HepG2 (cell line): ENCODE measurements at places on chromosomes 4 and X.
A peak's percentile ranks its signal among the peaks of the same experiment; 100 is the strongest.

DNA sequence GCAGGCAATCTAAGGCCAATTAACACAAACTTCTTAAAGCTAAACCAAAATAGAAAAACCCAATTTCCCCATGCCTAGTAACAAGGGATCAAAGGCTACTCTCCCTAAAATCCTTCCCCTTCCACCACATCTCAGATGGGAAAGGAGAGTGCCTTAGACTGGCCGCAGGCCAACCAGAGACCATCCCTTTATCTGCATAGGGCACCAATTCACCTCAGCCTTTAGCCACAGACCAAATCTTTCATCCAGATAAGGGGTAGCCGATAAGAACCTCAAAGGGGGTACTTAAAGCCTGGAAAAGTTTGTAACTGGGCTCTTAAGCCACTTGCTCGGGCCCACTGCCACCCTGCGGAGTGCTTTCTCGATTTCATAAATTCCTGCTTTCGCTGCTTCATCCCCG is 68.3 kb downstream of the TEX13C start:
- no peak for DNase-seq

DNA sequence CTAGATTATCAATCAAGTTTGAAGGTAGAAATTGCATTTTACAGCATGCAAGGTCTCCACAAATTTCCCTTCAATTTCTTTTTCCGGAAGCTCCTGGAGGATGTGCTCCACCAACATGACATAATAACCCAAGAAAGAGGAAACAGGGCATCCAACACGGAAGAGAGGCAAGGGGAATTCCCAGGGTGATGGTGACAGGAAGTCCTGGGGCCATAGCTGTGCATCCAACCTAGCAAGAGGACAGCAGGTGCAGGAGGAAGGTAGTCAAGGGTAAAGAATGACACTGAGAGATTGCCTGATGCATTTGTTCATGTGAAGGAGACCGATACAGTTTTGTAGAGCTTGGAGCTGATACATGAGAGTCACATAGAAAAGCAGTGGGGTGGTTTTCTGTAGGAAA is 115.7 kb upstream of the LSM6 start:
- DNase-seq: no peak

DNA sequence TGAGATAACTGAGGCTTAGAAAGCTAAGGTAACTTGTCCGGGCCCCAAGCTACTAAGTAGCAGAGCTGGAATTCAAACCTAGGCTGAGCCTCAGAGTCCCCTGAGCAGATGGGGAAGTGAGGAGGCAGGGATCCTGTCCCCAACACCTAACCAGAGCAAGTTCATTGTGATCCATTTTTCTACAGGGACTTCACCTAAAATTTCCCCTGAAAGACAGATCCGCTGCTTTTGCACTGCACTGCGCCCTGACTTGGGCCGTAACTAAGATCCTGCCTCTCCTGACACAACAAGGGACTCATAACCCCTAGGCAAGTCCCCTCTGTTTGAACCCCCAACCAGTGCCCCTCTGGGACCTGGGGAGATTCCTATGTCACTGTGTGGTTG is 25.6 kb upstream of the MTM1 start:
- DNase-seq: no peak

DNA sequence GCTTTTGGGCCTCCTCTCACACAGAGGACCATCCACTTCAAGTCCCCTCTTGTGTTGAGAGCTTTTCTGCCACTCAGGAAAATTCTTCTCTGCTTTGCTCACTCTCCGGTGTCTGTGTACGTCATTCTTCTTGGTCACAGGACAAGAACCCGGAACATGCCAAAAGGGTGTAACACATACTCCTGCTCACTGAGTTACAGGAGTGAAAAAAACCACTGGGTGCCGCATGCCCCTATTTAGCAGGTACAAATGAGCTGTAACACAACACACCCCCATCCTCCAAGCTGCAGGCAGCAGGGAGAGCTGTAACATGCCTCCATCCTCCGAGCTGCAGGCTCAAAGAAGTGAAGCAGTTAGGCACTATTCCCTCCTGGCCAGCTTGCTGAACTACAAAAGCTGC is 13.0 kb upstream of the CXCL2 start:
- DNase-seq: no peak

DNA sequence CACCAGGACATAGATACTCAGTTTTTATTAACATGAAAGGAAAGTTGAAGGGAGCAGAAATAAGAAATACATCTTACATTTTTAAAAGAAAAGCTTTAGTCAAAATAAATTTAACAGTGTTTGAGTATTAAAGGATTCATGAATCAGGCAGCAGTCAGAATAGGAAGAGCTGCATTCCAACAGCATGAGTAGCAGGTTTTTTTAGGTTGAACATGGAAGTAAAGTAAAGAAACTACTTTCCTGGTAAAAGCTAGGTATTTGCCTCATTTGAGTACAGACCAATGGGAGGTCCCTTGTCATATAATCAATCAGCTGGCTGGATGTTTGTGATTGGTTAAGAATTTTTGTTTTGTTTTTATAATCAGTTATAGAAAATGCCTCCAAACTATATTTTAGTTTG is 645.9 kb upstream of the INTU start:
- DNase-seq: no peak

DNA sequence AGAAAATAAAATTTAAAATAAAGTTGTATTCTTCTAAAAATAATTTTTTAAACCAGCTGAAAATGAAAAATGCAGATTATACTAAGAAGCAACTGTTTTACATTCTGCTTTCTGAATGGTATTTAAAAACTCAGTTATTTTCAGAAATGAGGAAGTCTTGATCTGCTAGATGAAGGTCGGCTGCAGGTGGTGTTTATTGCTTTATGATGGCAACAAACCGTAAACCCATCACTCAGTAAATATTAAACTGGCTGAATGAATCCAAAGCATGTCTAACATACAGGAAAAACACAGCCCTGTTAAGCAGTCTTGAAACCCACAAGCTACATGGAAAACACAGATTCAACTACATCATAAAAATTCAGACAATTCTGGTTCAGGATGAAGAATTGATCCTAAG is 29.3 kb downstream of the DYNLT3 start:
- DNase-seq: no peak

DNA sequence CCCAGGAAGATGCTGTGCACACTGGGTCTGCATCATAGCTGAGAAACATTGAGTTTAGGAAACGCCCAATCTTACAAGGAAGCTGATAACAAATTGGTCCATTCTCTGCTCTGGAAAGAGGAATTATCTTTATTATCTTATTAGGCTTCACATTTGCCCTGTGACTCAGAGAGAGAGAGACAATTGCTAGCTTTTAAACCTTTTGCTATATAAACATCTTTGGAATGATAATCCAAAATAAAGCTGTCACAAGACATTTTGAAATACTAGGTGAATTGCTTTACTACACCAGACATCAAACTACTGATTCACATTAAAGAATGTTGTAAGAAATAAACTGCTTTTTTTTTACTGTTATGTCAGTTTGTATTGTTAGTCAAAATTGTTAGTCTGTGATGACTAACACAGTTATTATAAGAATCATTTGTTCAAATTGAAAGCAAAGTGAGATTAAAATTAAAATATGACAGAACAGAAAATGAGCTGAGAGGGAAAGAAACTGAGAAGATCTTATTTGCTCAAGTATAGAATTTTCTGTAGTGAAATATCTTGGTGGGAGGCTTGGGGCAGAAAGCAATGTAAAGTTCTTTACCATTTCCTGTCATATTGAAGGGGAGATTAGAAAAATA is 765.4 kb upstream of the PCDH10 start:
- no peak for DNase-seq

DNA sequence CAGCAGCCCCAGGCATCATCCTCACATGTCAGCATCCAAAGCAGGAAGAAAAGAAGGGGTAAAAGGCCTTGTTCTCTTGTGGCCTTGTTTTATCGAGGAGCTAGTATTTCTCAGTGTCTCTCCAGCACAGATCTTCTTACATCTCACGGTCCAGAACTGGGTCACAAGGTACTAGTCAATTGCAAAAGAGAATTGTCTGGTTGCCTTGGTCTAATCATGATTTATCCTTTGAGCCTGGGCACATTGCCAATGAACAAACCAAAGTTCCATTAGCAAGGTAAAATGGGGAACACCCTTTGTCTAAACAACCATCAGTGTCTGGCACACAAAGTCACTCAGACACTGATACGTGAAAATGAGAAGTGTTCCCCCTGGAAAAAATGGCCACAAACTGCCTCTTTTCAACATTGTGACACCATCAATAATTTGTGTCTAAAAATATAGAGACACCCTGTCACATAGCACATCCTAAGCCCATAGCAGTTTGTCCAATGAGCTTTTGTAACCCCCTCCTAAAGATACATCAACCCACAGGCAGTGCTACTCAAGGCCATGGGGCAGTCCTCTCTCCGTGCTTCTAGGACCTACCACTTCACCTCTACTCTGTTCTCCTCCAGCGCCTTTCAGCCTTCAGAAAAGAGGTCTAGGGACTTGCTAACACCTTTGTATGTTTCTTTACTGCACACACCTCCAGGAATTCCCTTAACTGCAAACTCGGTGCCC is 534.4 kb downstream of the MID1IP1 start:
- no peak for DNase-seq

DNA sequence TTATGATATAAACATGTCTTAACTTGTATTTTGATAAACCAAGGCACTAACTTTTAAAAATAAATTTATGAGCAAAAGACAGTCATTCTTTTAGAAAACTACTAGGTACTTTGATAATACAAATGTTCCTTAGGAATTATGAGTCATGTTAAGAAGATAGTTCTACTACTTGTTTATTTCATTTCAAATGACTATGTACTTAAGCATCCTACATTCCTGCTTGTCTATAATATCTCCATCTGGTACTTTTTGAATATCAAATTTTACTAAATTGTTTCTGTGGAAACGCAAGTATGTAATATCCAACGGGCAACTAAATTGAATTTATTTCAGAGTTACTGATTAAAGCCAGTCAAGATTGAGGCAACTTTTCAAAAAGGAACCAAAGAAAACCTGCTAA is 61.8 kb downstream of the CAMK2D start:
- no peak for DNase-seq

DNA sequence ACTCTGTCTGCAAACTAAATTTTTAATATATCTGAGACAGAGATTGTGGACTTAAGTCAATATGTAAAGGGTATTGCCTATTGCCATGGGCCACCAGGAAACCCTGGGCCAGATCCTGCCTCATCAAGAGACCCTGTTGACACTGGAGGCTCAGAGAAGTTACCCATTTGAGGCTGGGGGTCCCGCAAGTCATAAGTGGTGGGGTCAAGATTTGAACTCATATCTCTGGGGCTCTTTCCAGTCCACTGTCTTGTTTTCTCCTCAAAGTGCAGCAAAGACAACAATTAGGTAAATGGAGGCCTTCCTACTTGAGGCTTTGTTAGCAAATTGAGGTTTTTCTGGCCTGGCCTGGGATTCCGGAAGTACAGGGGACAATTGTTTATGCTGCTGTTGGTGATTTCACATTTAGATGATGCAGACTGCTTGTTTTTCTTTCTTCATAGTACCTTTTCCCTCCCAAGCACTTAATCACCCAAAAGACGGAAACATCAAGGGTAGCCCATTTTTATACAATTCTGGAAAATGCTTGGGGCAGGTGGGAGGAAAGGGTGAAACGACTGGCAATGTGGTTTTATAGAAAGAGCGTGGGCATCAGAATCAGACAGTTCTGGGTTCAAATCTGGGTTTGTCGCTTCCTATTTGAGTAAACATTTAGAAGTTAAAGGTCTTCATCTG is 160.0 kb downstream of the SMIM20 start:
- DNase-seq: no peak

GRCh38 chr4:44150091-44150576 is 298.5 kb downstream of the KCTD8 start:
- DNase-seq: peak; percentile 1

DNA sequence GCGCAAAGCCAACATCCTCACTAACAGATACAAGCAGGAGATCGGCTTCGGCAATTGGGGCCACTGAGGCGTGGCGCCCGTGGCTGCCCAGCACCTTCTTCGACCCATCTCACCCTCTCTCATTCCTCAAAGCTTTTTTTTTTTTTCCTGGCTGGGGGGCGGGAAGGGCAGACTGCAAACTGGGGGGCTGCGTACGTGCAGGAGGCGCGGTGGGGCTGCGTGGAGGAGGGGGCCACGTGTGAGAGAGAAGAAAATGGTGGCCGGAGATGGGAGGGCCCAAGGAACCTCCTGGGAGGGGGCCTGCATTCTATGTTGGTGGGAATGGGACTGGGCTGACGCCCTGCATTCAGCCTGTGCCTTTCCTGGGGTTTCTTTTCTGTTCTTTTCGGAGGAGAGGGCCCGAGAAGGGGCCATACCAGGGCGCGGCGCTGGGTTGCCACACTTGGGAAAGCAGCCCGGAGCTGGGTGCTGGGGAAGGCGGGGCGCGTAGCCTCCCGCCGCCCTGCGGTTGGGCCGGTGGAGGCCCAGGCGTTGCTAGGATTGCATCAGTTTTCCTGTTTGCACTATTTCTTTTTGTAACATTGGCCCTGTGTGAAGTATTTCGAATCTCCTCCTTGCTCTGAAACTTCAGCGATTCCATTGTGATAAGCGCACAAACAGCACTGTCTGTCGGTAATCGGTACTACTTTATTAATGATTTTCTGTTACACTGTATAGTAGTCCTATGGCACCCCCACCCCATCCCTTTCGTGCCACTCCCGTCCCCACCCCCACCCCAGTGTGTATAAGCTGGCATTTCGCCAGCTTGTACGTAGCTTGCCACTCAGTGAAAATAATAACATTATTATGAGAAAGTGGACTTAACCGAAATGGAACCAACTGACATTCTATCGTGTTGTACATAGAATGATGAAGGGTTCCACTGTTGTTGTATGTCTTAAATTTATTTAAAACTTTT is 4.5 kb downstream of the MID1IP1 start:
- DNase-seq: peak; percentile 56

GRCh38 chrX:147228153-147228552 is 413.6 kb upstream of the CXorf51A start:
- no peak for DNase-seq

DNA sequence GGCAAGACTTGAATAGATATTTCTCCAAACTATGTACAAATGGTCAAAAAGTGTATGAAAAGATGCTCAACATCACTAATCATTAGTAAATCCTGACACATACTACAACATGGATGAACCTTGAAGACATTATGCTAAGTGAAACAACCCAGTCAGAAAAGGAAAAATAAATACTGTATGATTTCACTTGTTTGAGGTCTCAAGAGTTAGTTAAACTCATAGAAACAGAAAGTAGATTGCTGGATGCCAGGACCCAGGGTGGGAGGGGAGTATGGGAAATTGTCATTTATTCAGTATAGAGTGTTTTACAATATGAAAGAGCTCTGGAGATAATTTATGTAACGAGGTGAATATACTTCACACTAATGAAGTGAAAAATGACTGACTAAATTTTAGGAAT is 32.4 kb downstream of the PRMT9 start:
- DNase-seq: no peak

- DNase-seq: no peak
Measured at GRCh38 chrX:153446950-153447580, 1.2 kb upstream of the TREX2 start.

DNA sequence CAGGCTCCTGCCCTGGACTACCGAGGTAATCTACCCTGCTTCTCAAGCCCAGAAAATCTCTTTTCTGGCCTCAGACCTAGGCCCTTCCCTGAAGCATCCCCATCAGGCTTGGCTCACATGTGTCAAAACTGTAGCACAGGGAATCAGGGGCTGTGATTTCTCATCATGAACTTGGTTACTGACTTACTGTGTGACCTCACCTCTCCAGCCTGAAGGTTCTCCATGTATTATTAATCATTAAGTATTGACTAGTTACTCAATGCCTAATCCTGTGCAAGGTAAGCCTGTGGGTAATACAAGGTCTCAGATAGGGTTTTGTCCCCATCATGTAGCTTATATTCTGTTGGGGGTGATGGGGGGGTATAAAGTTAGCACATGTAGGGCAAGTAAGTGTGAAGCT is 6.8 kb downstream of the SRPX2 start:
- DNase-seq: no peak
